ENCODE measurements at places on chromosomes 6 and 20. TPM values are rescaled to one million over a fixed set of nuclear protein-coding genes. Genes with fewer than 3 reads are reported as not detected.

The TRIM31 gene
- not detected for total RNA-seq

The ROS1 gene
- 0.05 TPM for total RNA-seq

The PRL gene
- total RNA-seq = not detected

The SYCP2 gene
- total RNA-seq = 0.94 TPM

Measured in cardiac septum (tissue), 1 donor.